ENCODE measurements at places on chromosomes 3 and 15.

DNA sequence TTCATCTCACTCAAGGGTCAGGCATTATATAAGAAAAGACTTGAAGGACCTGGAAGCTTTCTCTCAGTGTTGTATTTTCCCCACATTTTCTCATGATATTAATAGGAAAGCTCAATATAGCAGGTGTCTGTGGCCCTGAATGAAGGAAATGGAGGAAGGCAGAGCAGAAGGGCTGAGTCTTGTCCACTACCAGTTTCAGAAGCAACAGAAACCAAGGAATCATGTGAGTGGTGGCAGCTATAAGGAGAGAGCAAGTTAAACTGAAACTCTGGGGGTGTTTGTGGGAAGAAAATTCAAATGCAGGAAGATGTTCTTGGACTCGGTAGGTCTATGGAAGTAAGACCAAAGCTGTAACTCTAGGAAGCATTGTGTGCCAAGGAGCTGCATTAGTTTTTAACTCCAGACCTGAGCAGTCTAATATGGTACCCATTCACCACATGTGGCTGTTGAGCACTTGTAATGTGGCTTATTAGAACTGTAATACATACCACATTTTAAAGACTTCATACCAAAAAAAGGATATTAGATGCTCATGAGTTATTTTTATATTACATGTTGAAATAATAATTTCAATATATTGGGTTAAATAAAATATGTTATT is 278.8 kb upstream of the GADL1 start:
- no peak for DNase-seq

DNA sequence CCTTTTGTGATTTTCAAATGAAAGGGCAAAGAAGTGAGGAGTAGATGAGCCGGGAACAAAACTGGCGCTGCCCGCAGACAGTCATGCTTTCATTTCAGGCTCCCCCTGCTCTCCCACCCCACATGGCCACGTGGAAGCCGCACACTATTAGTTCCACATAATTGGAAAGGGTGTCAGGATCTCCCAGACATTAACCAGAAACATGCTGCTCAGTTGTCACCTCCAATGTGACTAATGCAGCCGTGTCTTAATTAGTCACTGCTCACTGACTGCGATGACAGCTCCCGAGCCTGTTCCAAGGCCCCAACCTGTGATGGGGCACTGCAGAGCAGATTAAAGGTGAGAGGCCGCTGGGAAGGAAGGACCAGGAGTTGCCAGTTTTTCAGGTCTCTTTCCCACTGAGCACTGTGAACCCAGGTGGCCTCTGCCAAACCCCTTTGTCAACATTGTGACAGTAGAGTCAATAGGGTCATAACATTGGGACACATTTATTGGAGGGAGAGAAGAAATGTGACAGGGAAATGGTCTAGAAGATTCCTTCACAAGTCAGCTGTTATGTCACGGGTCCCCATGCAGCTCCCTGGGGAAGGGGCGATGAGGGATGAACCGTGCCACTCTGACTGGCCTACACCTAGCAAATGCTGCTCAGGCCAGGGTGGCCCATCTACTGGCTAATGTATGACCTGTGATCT is 38.6 kb upstream of the SFMBT1 start:
- no peak for DNase-seq

DNA sequence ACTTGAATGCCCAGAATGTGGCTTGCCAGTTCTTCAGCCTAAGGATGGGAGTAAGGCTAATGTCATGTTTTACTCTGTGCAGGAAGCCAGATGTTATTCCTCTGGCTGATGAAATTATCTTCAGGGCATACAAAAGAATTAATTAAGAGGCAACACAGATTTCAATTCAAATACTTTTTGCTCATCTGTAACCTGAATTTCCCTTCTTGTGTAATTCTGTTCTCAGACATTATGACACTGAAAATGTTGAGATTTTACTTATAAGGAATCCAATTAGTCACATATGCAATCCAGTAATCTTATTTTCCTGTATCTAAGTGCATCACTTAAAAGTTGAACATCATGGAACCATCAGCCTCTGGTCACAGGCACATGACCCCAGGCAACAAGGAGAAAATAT is 136.5 kb downstream of the CPNE4 start:
- DNase-seq, result peak; percentile 1

DNA sequence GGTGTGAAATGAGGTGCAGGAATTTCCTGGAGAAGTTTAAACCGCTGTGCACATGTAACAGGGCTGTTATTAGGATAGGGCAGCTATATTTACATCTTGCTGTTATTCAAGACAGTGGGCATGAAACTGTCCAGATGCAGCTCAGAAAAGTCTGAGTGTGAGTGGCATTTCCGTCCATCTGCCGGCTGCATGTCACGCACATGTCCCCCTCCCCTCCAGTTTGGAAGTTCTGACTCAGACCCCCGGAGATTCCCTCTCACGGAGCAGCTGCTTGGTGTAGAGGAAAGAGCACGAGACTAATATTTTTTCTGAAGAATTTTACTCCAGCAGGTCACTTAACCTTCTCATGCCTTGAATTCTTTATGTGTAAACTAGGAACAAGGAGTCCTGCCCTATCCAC is 69.8 kb downstream of the FEM1B start:
- DNase-seq, result no peak

GRCh38 chr15:67296188-67296587 is 41.6 kb downstream of the IQCH start:
- DNase-seq, result peak; percentile 2

DNA sequence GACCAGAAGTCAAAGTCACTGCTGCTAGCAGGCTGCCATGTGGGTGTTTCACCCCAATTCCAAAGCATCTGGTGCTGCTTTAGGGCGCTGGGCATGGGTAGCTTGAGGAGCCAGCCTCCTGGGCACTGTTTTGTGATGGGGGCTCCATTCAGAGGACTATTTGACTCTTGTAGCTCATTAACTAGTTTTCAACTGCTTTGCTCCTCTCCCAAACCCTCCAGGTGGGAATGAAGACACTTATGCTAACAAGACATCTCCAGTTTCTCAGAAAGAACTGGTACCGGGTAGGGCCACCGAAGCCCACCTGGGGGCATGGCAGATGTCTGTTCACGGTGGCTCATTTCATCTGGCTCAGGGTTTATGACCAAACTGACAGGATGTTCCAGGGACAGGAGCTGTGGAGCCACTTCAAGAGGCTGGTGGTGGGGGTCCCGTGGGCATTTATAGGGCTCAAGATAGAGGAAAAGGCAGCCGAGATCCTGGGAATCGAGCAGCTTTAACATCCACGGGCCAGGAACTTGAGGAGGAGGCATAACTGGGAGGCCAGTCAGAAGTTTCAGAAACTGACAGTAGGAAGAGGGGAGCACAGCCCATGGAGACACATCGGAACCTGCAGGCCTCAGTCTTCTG is 17.7 kb downstream of the AMOTL2 start:
- DNase-seq, result no peak

GRCh38 chr3:172824229-172824628 is 73.7 kb downstream of the ECT2 start:
- DNase-seq, result no peak

DNA sequence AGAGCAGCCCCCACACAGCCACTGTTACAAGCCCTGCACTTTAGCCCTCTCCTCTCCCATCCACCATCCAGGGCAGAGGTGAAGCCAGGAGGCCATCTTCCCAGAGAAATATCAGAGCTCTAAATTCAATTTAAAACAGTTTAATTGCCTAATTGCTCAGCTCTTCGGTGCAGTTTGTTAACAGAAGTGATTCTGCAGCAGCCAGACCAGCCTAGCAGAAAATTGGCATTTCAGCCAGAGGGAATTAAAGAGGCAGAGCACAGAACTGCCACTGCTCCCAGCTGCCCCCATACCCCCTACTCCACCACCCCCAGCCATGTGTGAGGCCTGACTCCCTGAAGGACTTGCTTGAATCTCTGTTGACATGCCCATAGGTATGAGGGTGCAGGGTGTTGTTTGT is 38.5 kb downstream of the TPRA1 start:
- no peak for DNase-seq

DNA sequence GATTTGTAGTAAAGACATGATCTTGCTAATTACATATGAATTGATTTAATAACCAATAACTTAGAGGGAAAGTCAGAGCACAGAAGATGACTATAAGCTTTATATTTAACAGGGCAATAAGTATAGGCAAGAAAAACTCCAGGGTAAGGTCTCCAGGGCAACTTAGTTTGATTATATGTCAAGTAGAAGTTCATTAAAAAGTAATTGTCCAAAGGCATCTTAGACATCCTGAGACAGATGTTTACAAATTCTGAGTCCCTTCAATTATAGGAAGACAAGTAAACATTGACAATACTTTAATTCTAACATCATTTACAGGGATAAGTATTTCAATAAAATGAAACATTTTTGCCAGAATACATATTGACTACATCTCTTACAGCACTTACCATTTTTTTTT is 416.0 kb downstream of the RAP2B start:
- no peak for DNase-seq

GRCh38 chr15:63888146-63888545 is 54.4 kb upstream of the HERC1 start:
- no peak for DNase-seq

- DNase-seq, result no peak
Measured at GRCh38 chr3:61803983-61804382, 242.6 kb downstream of the PTPRG start.

GRCh38 chr3:38582941-38583645 is 66.4 kb downstream of the SCN5A start:
- no peak for DNase-seq

GRCh38 chr3:157639756-157640426 is 136.7 kb upstream of the VEPH1 start:
- no peak for DNase-seq

DNA sequence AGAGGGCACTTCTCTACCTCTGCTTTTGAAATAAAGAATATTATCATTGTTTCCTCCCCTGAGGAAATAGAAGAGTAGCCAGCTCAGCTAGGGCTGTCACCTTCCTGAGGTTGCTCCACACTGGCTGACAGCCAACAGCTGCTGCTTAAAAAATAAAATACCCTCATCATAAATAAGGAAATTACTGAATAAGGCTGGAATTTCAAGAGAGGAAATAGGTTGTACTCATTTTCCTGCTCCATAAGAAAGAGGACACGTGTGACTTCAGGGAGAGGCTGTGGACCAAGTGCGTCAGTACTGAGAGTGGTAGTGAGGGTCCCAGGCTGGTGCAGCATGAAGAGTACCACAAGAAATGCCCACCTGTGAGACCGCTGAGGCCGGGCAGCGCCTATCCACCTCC is 8.1 kb upstream of the C2CD4B start:
- no peak for DNase-seq

- DNase-seq, result no peak
Measured at GRCh38 chr3:136835813-136836510, 17.0 kb downstream of the SLC35G2 start.

DNA sequence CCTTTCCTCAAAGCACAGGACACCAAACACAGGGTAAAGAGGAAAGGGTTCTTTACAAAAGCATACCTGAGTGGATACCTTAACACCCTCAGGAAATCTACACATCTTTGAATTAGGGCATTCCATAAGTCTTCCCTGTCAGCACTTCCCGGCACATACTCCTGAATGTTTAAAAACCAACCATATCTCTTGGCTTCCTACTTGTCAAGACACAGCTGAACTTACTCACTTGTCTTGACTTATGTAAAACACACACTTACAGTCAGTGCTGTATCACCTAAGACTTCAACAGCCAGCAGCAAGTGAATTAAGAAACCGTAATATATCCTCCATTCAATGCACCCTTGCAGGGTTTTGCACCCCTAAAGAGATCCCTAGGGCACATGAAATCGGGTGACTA is 17.5 kb downstream of the IL1RAP start:
- DNase-seq, result no peak

DNA sequence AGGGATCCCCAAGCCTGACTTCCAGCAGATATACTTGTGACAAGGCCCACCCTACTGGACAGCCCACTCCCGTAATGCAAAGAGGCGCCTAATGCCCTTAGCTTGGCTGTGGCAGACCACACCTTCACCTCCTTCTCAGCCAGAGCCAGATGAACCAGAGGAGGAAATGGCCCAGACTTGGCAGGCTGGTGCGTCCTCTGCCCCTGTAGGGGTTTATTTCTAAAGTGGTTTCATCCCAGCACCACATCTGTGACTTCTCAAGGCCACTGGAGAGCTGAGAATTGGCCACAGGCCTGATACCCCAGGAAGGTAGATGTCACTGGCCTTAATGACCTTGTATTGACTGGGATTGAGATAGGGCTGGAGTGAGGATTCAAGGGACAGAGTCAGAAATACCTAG is 29.5 kb downstream of the BOC start:
- DNase-seq, result no peak

- no peak for DNase-seq
Measured at GRCh38 chr15:96333131-96334016, 2.9 kb downstream of the NR2F2 start.

DNA sequence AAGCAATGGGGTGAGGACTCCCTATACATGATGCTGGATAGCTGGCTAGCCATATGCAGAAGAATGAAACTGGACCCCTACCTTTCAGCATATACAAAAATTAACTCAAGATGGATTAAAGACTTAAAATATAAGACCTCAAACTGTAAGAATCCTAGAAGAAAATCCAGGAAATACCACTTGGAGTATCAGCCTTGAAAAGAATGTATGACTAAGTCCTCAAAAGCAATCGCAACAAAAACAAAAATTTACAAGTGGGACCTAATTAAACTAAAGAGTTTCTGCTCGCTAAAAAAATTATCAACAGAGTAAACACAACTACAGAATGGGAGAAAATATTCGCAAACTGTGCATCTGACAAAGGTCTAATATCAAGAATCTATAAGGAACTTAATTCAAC is 94.3 kb downstream of the XRN1 start:
- no peak for DNase-seq

- DNase-seq, result no peak
Measured at GRCh38 chr3:33385423-33385822, 54.8 kb downstream of the UBP1 start.

DNA sequence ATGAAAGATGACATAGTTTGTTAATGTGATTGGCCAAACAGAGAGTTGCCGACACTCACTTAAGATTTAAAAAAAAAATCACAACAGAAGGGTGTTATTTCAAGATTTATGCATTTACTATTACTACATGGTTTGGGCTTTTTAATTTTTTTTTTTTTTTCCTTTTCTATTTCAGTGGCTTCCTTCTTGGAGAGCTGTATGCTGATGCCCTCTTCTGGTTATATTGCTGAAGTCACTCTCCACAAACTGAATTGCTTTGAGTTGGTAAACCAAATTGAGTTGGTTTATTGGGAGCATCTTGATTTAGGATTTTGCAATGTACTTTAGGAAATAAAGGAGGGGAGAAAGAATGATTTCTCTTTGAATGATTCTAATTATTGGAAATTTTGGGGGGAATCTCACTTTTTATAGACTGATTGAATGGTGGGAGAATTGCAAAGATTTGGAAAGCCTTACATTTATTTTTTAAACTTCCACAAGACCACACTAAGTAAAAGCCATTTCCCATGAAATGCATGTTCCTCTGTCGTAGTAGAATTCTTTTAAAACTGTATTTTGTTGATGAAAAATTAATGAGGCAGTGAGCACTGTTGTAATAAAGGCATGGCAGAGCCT is 186.6 kb upstream of the FEZF2 start:
- DNase-seq, result no peak

Data from inflammatory macrophage treated with lipopolysaccharide for 1 hour (primary cell).